ENCODE measurements at places on chromosomes 11 and 22.

GRCh38 chr11:127935081-127935480 lies 652.3 kb downstream of the ETS1 start:
- DNase-seq, result no peak

DNA sequence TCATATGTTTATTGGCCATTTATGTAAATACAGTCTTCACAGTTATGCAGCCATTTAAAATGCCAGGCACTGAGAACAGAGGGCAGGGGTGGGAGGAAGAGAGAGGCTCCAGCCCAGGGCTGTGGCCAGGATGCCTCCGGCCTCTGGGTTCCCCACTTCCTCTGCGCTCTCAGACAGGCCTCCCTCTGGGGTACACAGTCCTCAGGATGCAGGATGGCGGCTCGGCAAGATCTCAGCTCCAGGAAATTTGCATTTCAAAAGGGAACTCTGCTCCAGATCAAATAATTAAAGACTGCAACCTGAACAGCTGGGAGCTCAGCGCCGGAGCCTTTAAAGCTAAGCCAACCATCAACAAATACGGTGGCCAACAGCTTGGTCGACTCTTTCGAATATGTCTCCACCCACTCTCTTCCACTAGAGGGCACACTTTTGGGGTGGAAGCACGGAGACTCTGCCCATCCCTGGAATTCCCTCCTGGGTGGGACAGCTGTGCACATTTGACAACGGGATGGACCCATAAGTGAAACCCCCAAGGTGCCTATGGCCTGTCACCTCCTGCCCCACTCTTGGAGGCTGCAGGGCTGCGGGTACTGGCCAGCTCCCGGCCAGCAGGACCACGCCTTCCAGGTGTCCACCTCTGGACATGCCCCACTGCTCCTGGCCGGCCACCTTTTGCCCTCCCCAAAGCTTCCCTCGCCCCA lies 1044.7 kb downstream of the BRD1 start:
- no peak for DNase-seq

DNA sequence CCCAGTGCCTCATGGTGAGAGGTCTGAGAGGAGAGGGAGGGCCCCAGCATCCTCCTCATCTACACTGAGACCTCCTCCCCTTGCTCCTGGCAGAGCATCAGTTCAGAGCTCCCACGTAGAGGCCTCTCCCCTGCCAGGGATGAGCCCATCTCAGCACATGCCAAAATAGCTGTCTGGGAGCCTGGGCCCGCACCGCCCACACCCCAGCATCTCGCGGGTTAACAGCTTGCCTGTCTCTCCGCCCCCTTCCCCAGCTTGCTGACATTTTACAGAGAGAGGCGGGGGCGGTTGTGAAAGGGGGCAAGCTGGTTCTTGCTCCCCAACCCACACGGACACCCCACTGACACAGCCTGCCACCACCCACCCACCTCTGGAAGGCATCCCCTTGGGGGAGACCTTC lies 6.4 kb downstream of the DGKZ start:
- DNase-seq, result no peak

- no peak for DNase-seq
Observed at GRCh38 chr22:26339755-26340154, 89.3 kb upstream of the ASPHD2 start.

DNA sequence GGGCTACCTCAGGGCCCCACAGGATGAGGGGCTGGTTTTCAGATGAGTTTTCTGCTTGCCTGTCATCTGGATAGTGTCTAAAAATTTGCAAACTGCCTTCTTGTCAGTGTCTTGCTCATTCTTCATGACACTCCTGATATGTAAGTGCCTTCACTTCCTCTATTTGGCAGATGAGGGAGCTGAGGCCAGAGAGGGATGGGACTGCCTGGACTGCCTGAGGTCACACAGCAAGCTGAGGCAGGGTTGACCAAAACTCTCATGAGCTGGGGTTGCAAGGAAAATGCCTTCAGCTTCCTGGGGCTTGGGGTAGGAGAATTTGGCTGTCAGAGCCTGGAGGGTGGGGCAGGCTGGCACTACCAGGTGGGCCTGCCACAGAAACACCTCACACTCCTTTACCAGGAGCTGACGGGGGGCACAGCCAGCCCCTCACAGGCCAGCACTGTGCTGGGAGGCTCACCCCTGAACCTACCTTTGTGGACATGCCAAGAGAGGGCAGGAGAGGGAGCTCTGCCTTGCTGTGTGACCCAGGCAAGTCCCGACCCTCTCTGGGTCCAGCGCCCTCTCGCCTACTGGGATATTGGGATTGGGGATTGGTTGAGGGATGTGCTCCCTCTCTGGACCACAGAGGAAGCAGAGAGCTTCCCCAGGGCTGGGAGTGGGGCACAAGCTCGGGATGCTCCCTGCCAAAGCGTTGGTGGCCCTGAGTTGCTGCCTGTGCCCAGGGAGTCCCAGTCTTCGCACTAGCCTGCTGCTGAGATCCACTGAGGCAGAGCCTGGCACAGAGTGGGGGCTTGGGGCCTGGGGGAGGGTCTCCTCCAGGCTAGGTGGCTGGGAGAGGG lies 1.9 kb upstream of the P2RY6 start:
- no peak for DNase-seq

DNA sequence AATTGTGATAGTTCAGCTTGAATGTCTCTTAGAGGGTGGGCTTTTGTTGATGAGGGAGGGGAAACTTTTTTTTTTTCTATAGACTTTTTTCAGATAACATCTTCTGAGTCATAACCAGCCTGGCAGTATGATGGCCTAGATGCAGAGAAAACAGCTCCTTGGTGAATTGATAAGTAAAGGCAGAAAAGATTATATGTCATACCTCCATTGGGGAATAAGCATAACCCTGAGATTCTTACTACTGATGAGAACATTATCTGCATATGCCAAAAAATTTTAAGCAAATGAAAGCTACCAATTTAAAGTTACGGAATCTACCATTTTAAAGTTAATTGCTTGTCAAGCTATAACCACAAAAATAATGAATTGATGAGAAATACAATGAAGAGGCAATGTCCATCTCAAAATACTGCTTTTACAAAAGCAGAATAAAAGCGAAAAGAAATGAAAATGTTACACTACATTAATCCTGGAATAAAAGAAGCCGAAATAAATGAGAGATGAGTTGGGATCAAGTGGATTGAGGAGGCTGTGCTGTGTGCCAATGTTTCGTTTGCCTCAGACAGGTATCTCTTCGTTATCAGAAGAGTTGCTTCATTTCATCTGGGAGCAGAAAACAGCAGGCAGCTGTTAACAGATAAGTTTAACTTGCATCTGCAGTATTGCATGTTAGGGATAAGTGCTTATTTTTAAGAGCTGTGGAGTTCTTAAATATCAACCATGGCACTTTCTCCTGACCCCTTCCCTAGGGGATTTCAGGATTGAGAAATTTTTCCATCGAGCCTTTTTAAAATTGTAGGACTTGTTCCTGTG lies 3.9 kb downstream of the MALAT1 start:
- no peak for DNase-seq

DNA sequence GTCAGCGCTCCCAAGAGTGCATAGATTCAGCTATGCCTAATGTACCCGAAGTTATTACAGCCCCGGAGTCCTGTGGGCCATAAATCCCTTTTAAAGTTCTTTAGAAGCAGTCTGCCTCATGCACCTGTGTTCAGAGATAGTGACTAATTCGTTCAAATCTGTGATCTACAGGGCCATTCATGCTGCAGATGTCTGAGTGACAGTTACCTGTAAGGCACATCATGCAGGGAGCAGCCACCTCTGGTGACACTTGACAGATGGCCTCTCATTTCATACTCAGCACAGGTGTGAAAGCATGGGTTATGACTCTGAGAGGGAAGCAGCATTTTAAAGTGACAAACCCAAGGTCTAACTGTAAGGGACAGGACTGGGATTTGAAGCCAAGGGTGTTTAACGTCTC lies 2.4 kb upstream of the E2F8 start:
- DNase-seq, result no peak

DNA sequence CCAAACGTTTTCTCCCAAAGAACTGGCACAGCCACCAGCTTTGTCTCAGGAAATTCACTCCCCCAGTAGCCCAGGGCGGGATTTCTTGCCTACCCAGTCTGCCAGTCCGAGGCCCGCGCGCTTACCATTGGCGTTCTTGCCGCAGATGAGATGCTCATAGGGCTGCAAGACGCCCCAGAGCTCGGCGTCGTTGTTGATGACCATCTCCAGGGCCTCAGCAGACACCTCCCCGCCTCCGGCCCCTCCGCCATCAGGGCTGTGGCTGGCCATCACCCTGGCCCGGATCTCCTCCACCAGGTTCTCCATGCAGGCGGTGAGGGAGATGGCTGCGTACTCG lies 1.3 kb downstream of the ABTB2 start:
- DNase-seq, result no peak

- no peak for DNase-seq
Observed at GRCh38 chr22:47618180-47619010, 855.9 kb downstream of the TBC1D22A start.

DNA sequence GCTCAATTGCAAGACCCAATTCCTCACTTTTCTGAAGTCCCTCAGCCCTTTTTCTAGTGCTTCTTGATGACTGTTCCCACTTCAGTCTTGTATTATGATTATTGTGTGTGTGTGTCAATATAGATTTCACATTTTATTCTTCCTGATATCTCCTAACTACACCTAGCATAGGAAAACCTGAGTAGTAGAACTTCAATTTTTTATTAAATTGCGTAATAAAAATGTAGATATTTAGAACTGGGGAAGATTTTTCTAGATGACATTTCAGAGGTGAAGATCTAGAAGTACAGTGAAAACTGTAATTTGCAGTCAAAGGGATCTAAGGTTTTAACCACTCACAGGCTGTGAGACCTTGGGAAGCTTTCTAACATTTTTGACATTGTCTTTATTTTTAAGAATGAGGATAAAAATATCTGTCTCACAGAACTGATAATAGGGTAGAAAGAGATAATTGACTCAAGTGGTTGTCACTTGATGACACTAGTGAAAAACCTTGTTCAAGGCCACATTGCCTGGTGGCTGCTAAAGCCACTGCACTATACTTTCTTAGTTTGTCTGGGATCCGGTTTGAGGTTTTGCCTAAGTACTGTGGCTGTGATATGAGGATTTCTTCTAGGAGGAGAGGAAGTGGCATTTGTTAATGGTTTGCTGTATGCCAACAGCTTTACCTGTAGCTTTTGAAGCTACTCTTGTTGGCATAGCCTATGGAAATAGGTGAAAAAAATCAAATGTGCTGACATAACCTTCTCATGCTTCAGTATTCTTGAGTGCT lies 32.2 kb upstream of the SESN3 start:
- DNase-seq, result no peak

DNA sequence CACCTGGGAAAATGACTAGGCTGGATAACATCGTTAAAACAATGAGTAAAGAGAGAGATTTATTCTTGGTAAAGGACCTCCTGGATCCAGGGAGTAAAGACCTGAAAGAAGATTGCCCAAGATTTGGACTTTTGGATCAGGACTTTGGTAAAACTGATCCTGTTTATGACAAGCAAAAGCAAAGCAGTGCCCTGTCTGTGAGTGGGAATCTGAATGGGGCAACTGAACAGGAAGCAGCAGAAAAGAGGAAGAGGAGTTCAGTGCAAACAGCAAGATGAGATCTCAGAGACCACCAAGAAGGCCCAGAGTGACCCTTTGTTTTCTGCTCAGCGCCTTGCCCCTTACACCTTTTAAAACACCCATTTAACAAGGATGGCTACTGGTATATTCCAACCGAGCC lies 122.0 kb downstream of the VPREB1 start:
- DNase-seq, result no peak

- no peak for DNase-seq
Observed at GRCh38 chr11:64745521-64746328, 1.8 kb upstream of the RASGRP2 start.

GRCh38 chr11:94400839-94401772 lies at the start of gene GPR83:
Gene GPR83, minus strand, starts transcription at chr11:94401419. Its CDS starts 172 bp downstream, at chr11:94401247.
- no peak for DNase-seq

DNA sequence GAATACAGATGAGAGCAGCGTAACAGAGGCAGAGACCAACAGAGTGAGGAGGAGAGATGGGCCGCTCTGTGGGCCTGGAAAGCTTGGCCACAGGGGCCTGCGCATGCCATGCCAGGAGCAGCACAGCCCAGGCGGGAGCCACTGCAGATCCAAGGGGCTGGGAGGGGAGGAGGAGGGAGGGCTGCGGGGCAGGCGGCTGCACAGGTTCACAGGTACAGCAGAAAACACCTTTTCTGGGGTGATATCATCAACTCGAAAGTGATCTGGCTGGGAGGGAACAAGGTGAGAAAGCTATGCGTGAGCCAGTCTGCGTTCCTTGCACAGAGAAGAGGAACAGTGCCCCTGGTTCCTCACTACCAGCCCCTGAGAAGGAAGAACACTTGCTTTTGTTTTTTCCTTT lies 14.8 kb downstream of the VPS37C start:
- no peak for DNase-seq

- DNase-seq, result no peak
Observed at GRCh38 chr11:95346265-95346664, 115.3 kb upstream of the SESN3 start.

DNA sequence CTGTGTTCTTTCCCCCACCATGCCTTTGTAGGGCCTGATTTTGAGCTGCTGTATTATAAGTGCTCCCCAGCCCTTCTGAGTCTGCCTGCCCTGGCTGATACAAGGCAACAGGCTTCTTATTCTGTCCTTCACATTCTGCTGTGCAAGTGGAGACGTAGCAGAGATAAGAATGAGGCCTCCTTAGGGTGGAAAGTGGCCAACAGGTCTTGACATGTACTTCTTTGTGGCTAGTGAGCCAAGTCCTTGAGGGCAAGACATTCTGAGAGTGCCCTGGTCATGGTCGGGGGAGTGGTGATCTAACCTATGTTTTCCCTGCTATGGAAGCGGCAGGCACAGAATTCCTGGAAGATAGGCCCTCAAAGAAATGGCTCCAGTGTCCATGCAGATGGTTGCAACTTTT lies 235.7 kb upstream of the CADM1 start:
- no peak for DNase-seq

- DNase-seq, result no peak
Observed at GRCh38 chr11:8363921-8364320, 100.2 kb upstream of the LMO1 start.

- no peak for DNase-seq
Observed at GRCh38 chr22:44879301-44879680, 126.9 kb downstream of the ARHGAP8 start.

- DNase-seq, result no peak
Observed at GRCh38 chr11:121086866-121087265, 14.2 kb upstream of the TECTA start.

DNA sequence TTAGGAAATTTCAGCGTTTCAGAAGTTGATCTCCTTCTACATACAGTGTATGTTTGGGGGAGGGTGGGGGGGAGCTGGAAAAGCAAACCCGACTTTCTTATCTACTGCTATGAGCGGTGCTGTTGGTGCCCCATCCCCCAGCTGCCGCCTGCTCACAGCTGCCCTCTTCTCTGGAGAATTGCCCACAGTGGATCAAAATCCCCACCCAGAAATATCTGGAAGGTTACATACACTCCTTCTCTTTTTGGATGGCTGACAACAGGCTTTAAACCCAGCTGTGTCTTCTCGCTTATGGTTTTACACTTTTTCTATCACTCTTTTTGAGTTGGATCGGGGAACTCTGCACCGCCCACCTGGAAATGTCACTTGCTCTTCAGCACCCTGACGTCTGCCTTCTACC lies 56.4 kb downstream of the DHCR7 start:
- no peak for DNase-seq
